ENCODE measurements at places on chromosomes 16 and 17. TPM values are rescaled to one million over a fixed set of nuclear protein-coding genes. Genes with fewer than 3 reads are reported as not detected.

DNA sequence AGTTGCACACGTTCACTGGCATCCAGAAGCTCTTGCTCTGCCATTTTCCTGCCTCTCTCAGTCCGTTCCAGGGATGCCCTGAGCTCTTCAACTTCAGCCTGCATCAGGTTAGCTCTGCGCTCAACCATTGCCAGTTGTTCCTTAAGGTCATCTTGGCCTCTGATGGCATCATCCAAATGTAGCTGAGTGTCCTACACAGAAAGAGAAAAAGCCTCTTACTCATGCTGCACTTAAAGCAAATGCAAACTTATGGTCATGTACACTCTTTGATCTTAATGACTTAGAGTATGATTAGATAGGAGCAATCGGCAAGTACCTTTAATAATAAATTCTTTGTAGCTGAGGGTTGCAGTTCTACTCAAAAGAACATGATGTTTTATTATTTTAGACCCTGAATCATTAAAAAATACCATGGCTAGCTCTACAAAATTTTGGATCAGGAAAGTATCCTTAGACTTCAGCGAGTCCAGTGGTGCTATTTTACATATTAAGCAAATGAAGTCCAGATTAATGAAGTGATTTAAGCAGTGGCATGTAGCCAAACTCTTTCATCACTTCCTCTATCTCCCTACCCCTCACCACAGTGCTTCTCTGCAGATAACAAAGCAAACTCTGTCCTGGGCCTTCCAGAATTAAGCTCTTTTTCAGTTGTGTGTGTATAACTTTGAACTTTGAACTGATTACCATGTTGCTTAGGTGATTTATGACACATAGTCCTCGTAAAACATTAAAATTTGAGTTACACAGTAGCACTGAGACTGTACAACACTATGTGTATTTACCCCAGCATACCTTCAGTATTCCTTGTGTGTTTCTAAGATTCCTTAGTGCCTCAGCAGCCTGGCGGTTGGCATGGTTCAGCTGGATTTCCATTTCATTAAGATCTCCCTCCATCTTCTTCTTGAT, 22.1 kb downstream of the MYH4 start:
- H3K4me1 ChIP-seq, result no peaks in the 10 kb centered on the region
- no peaks in the 10 kb centered on the region for H3K36me3 ChIP-seq
- DNase-seq, result no peak
- H3K27me3 ChIP-seq, result no peaks in the 10 kb centered on the region
- no peak overlapping the region for H3K4me3 ChIP-seq
- no peak overlapping the region for H3K27ac ChIP-seq

DNA sequence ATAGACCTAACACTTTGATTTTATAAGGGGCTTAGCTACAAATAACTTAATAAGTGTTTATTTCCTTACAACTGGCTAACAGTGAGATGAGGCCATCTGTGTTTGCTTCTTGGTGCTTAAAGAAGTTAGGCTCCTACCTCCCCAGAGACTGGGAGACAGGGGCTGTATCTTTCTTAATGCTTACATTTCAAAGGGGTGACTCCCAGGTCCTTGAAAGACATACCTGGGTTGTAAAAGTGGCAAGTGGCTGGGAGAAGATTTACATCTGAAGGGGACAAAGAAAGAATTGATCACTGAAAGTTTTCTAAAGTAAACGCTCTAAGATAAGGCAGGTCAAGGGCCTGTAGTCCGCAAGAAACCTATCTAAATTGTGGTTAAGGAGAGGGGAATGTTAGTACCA, 196.8 kb downstream of the CNTNAP4 start:
- no peak overlapping the region for H3K27ac ChIP-seq
- no peaks in the 10 kb centered on the region for H3K36me3 ChIP-seq
- DNase-seq, result no peak
- no peak overlapping the region for H3K4me3 ChIP-seq
- H3K4me1 ChIP-seq, result no peaks in the 10 kb centered on the region
- H3K27me3 ChIP-seq, result no peaks in the 10 kb centered on the region

ATMIN gene
- total RNA-seq, result 15.8 TPM

GRCh38 chr17:54891176-54891821, 9.4 kb upstream of the TOM1L1 start:
- no peaks in the 10 kb centered on the region for H3K27me3 ChIP-seq
- no peaks in the 10 kb centered on the region for H3K4me1 ChIP-seq
- DNase-seq, result peak; percentile 20
- no peak overlapping the region for H3K4me3 ChIP-seq
- H3K36me3 ChIP-seq, result no peaks in the 10 kb centered on the region
- no peak overlapping the region for H3K27ac ChIP-seq

DNA sequence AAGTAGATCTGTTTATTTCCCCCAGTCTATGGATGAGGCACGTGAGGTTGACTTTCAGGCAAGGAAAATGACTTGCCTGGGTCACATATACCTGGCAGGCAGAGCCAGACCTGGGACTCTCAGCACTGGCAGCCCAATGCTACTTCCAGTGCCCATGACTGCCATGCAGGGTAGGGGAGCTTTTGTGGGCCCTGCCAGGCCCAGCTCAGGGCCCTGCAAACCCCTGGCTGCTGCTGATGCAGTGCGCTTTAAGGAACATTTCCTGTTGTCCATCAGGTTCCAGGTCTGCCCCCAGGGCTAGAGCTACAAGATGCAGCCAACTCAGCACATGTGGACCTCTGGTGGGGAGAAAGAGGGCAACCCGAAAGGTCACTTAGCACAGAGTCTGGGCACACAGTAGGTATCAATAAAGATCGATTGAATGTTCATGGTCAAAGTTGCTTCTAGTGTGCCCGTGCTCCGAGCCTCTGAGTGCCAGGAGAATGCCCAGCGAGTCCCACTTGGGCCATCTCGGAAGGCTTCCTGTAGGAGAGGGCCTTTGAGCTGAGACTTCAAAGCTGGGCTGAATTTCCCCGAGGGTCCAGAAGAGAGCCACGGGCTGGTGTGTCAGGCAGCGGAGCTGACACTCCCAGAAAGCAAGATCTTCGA, 513 bp upstream of the TBX21 start:
- no peaks in the 10 kb centered on the region for H3K36me3 ChIP-seq
- no peak overlapping the region for H3K4me3 ChIP-seq
- H3K27ac ChIP-seq, result no peak overlapping the region
- no peaks in the 10 kb centered on the region for H3K27me3 ChIP-seq
- DNase-seq, result no peak

DNA sequence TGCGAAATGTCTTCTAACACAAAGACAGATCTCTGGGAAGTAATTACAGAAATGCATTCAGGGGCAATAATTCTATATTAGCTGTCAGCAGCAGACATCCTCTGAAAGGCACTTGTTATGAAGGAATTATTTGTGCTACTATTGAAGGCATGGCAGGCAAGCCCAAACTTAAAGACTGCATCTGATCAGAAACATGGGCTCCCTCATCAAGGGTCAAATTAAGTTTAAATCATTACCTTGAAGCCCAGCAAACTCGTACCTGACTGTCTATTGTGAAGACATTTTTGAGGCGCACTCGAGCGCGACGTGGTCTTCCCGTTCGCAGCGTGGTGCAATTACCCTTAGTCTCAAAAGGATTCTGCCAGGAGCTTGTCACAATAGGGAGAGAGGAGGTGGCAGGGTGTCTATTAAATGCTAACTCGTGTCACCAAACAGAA, 110.6 kb downstream of the ZNF423 start:
- DNase-seq, result no peak
- H3K4me3 ChIP-seq, result no peak overlapping the region
- no peaks in the 10 kb centered on the region for H3K4me1 ChIP-seq
- H3K27me3 ChIP-seq, result no peaks in the 10 kb centered on the region

- H3K4me3 ChIP-seq, result no peak overlapping the region
- no peaks in the 10 kb centered on the region for H3K4me1 ChIP-seq
- no peaks in the 10 kb centered on the region for H3K27me3 ChIP-seq
- peak; percentile 44 for DNase-seq
- H3K27ac ChIP-seq, result no peak overlapping the region
- no peaks in the 10 kb centered on the region for H3K36me3 ChIP-seq
These were observed 79.8 kb upstream of the TBC1D3K start for GRCh38 chr17:37844158-37844976.

DNA sequence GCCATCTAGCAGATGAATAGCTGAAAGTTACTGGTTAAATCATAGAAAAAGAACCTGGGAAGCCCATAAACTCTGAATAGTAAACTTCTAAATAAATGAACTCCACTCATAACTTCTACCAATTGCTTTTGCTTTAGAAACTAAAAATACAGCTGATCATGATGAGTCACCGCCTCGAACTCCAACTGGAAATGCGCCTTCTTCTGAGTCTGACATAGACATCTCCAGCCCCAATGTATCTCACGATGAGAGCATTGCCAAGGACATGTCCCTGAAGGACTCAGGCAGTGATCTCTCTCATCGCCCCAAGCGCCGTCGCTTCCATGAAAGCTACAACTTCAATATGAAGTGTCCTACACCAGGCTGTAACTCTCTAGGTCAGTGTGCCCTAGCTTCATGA, 9.7 kb downstream of the KAT7 start:
- no peak overlapping the region for H3K27ac ChIP-seq
- no peak for DNase-seq
- no peak overlapping the region for H3K4me3 ChIP-seq
- no peaks in the 10 kb centered on the region for H3K4me1 ChIP-seq
- no peaks in the 10 kb centered on the region for H3K36me3 ChIP-seq

DNA sequence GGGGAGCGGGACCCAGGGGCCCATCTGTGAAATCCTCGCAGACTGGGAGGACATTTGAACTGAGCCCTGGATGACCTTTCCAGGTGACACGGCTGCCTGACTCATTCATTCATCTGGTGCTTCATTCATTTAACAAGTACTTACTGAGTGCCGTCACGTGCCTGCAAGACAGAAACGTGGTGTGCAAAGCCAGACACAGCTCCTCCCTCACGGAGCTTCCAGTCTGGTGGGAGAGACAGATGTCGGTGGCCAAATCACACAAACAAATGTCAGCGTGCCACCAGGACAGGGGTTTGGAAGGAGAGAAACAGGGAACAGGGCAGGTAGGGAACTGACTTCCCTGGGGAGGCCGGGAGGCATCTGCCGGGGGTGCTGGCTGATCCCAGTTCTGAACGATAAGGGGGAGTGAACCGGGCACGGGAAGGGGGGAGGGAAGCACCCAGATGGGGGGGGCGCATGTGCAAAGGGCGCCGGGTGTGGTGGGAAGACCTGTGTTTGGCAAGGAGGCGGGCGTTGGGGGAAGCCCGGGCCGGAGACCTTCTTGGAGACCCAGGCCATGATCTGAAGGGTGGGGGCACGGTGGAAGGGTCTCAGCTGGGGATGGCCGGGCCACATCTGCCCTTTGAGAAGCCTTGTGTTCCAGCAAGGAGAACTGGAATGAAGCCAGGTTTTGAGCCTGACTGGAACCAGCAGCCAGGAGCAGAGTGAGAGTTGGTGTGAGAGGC, 93.6 kb upstream of the CIBAR2 start:
- DNase-seq, result peak; percentile 32
- H3K27ac ChIP-seq, result no peak overlapping the region
- H3K4me3 ChIP-seq, result no peak overlapping the region

DNA sequence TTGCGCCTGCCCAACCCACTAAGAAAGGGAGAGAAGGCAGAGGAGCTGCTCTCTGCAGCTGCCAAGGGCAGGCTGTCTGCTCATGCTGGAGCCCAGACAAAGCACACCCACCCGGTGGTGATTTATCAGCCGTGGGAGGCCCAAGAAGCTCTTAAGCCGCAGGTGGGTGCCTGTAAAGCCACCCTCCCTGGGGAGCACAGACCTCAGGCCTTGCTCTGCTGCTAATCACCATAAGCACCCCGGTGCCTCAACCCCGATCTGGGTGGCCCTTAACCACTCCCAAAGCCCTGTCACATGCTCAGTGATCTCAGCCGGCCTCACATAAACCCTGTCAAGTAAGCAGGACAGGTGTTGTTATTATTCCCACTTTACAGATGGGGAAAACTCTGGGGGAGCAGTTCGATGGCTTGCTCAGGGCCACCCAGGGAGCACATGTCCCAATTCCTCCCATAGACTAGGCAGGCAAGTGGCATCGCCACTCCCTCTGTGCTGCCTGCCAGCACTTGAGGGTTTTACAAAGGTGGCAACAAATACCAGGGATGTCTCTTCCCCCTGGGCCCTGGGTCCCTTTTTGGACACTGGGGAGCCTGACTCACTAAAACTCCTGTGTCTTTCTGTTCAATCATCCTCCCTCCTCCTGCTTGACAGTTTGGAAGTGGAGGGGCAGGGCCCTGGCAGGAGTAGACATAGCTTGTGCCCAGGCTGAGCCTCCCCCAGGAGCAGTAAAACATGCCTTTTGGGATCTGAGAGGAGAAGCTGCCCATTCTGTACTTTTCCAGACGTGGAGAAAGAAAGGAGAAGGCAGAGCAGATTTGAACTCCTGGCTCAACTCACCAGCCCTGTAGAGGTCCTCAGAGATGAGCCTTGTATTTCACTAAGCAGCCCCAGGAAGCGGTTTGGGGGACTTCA, 299.3 kb downstream of the SOX9 start:
- H3K36me3 ChIP-seq, result no peaks in the 10 kb centered on the region
- peak; percentile 59 for DNase-seq
- H3K4me3 ChIP-seq, result no peak overlapping the region

DNA sequence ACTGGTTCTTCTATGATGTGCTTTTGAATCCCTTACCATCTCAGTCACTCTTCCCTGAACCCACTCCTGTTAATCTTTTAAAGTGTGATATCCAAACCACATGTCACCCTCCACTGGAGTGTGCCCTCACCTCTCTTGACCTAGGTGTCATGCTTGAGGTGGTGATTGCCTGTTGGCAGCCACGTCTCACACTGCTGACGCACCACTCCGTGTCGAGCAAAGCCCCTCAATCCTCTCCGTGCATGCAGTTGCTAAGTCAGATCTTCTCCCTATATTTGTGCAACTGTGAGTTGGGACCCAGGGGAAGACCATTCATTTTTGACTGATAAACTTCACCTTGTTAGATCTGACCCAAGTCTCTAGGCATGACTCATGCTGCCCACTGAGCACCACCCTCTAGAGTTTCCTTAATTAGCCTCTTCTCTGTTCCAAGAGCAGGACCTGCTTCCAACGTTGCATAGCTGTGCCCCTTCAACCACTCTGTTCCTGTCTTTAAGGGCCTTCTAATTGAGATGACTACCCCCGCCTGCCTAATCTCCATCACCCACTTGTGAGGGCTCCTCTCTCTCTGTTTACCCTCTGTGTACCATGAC, 2.7 kb downstream of the MYH13 start:
- H3K4me3 ChIP-seq, result no peak overlapping the region
- no peaks in the 10 kb centered on the region for H3K4me1 ChIP-seq
- DNase-seq, result no peak
- H3K36me3 ChIP-seq, result no peaks in the 10 kb centered on the region
- H3K27me3 ChIP-seq, result no peaks in the 10 kb centered on the region

- peaks cover 11% of the 10 kb centered on the region for H3K36me3 ChIP-seq
- no peak overlapping the region for H3K27ac ChIP-seq
- DNase-seq, result no peak
- no peaks in the 10 kb centered on the region for H3K27me3 ChIP-seq
- H3K4me1 ChIP-seq, result no peaks in the 10 kb centered on the region
These were observed 19.8 kb downstream of the USP36 start for GRCh38 chr17:78820841-78821240.

ECI1 gene
- total RNA-seq, result 58.9 TPM

GRCh38 chr17:12590417-12590816, 75.3 kb upstream of the MYOCD start:
- H3K27me3 ChIP-seq, result no peaks in the 10 kb centered on the region
- no peaks in the 10 kb centered on the region for H3K36me3 ChIP-seq
- no peaks in the 10 kb centered on the region for H3K4me1 ChIP-seq
- no peak overlapping the region for H3K4me3 ChIP-seq
- no peak overlapping the region for H3K27ac ChIP-seq

- H3K4me3 ChIP-seq, result no peak overlapping the region
- no peaks in the 10 kb centered on the region for H3K27me3 ChIP-seq
- H3K27ac ChIP-seq, result no peak overlapping the region
- no peaks in the 10 kb centered on the region for H3K36me3 ChIP-seq
- H3K4me1 ChIP-seq, result no peaks in the 10 kb centered on the region
- DNase-seq, result no peak
These were observed 468.2 kb upstream of the GOT2 start for GRCh38 chr16:59202233-59202862.

All from body of pancreas (tissue), 4 donors.